ENCODE measurements at places on chromosomes 13 and 19.

GRCh38 chr13:111602874-111603273 is 282.4 kb downstream of the TEX29 start:
- no peak for DNase-seq

GRCh38 chr13:102609696-102610095 is 12.9 kb downstream of the TPP2 start:
- DNase-seq: no peak

DNA sequence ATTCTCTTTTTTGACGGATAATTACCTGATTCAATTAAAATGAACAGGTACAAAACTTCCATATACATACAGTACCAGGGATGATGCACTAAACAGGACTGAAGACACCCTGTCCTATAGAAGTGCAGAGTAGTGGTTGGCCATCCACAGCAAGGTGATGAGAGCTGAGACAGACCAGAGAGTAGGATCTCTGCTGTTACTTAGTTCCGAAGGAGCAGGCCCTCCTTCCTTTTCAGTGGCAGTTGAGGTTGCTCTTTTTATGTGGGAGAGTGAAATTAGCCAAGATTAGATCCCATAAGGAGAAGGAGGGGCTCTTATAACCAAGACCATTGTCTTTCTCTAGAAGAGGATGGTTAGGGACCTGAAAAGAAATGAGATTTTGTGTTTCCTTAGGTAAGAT is 4.0 kb downstream of the PDS5B start:
- no peak for DNase-seq

- no peak for DNase-seq
These were observed 389.0 kb downstream of the OLFM4 start for GRCh38 chr13:53417601-53418000.

DNA sequence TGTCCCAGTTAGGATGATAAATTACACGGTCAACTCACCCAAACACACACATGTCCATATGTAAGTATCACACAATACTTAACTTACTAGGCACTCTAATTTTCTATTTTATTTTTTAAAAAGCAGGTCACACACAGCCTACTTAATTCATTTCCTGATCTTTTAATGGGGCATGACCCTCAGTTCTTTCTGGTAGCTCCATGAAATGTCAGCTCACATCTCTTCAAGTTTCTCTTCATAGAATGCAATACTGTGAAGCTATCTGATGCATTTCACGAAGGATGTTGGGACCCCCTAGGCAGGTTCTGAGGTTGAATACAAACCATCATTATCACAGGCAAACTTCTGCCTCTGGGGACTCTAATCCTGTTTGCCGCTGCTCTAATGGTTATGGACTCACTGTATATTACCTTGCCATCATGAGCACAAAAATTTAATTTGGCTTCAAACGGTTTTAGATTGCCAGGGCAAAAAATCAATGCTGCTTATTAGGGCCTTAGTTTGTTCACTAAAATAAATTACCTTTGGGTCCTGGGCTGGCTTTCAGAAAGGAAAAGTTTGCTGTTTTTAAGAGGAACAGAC is 16.1 kb upstream of the DHRS12 start:
- DNase-seq: no peak

Data from inflammatory macrophage treated with lipopolysaccharide for 4 hours (primary cell).